ENCODE measurements at places on chromosomes 7 and 10.

GRCh38 chr10:108064746-108065260 lies 900.3 kb upstream of the SORCS1 start:
- no peak for DNase-seq

- no peak for DNase-seq
Observed at GRCh38 chr7:146831875-146832274, 715.3 kb downstream of the CNTNAP2 start.

- DNase-seq: no peak
Observed at GRCh38 chr10:125344573-125345171, 184.3 kb upstream of the CTBP2 start.

DNA sequence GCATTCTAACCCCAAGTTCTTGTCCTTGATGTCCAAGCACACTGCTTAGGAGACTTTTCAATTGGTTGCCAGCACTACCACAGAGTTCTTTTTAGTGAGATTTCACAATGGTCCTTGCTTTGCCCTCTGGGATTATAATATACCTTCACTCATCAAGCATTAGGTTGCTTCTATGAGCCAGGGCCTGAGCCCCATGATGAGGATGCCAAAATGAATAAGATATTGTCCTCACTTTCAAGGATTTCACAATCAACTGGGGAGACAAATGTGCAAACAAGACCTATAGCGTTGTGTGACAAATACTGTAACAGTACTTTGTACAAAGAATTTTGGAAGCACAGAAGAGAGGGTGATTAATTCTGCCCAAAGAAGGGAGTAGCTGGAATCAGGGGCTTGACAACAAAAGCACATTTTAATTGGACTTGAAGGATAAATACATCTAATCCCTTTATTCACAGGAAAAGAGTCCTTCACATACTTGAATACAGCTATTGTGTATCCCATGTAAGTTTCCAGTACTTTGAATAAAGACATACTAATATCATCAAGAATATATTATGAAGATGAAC lies 263.6 kb upstream of the LRRN3 start:
- no peak for DNase-seq

GRCh38 chr10:55330486-55330885 lies 529.5 kb upstream of the PCDH15 start:
- DNase-seq: no peak

DNA sequence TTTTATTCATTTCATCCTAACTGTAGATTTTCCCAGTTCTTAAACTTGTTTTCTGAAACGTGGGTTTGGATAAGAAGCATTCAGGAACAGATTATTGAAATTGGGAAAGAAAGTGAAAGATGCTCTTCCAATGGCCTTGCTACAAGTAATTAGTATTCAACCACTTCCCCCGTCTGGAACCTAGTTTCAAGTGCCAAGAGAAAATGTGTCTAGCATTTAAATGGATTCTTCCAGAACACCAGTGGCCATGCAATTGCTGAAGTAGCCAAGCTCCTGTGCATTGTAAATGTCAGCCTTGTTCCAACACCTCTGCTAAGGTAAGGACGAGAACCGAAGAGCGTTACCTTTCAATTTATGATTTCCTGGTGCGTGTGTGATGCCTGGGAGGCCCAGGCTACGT lies 68.2 kb downstream of the PFKFB3 start:
- no peak for DNase-seq

DNA sequence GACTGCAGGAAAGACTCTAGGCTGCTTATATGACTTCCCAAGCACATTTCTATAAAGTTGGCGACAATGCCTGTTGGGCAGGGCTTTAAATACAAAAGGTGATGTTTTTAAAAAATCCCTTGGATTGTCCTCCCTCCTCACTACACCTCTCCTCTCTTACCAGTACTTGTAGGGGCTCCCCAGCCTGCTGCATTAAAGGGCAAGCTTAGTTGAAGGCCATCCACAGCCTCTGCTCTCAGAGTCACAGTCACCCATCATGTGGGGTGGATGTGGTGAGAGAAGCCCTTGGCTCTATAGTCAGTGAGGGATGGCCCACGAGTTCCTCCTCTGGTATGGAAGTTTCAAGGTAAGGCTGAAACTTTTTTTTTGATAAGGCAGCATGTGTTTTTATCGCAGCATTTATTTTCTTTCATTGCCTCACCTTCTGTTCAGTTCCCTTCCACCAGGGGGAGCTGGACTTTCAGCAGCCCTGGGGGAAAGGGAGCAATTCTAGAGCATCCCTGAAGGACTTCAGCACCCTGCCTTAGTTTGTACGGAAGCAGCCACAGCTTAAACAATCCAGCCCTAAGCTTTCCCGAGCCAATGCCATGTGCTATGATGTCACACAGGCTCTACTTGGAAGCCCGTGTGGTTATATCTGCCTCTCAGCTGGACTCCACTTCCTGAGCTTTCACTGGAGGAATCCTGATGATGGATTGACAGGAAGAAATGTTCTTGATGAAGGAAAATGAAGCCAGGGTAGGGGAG lies 131.9 kb downstream of the CALCR start:
- DNase-seq: no peak

GRCh38 chr7:153408360-153409335 lies 643.5 kb upstream of the DPP6 start:
- DNase-seq: no peak

- no peak for DNase-seq
Observed at GRCh38 chr7:1046722-1047679, 2.7 kb downstream of the GPR146 start.

DNA sequence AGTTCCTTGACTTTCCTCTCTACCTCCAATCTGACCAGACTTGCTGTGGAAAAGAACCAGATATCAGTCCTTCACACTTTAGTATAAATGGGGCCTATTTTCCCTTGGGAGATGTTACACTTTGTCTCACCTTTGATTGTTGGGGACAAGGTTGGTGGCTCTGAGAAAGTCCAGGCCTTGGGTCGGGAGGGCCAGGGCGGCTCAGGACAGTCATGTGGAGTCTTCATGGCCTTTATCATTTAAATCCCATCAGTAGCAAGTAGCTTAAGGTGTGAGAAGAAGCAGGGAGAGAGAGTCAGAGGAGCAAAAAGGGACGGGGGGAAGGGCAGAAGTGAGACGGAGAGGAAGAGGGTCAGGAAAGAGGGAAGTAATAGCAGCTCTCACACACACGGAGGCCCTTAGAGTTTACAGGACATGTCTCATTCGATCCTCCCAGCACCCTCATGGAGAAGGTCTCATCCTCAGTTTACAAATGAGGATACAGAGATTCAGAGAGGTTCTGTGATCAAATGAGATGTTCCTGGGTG lies 40.5 kb downstream of the TBATA start:
- DNase-seq: no peak

GRCh38 chr7:90251304-90251635 lies 6.3 kb downstream of the CFAP69 start:
- no peak for DNase-seq

- no peak for DNase-seq
Observed at GRCh38 chr10:124693801-124694416, 50.3 kb downstream of the FAM53B start.

- no peak for DNase-seq
Observed at GRCh38 chr7:90173127-90173844, 19.0 kb downstream of the STEAP1 start.

- no peak for DNase-seq
Observed at GRCh38 chr10:123134343-123134914, 1.3 kb upstream of the HMX3 start.

DNA sequence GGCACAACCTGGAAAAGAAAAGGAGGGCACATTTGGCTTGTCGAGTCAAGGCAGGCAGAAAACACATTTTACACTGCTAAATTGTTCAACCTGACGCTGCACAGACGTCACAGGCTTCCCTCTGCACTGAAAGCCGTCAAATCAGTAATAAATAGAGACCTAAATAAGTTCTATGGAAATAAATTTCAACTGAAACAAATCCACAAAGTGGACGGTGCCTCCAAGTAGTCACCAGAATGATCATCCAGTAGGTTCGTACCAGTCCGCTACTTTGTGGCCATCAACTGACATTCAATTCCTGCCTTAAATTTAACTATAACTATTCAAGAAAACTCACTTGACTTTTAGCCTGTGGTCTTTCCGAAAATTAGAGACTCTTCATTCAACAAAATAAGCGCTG lies 49.0 kb downstream of the NPVF start:
- DNase-seq: no peak

DNA sequence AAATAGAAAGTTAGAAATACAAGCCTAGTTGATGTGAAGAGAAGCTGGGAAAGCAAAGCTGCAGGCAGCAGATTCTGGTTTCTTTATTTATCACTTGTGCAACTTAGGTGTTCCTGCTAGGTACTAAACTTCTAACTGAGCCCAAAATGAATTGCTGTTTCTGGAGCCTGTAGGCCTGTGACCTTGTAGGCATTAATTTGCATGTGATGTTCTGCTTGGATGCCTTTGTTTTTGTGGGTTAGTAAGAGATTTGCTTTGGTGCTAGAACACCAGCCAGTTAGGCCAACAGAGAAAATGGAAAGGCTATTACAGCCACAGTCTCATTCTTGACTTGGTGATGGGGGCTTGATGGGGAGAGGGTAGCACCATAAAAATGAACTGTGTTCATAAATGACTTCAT lies 370.7 kb downstream of the PPP1R3A start:
- DNase-seq: no peak

GRCh38 chr7:94420328-94420727 lies 25.6 kb downstream of the COL1A2 start:
- no peak for DNase-seq

GRCh38 chr7:140317597-140317996 lies 80.7 kb downstream of the SLC37A3 start:
- DNase-seq: no peak

DNA sequence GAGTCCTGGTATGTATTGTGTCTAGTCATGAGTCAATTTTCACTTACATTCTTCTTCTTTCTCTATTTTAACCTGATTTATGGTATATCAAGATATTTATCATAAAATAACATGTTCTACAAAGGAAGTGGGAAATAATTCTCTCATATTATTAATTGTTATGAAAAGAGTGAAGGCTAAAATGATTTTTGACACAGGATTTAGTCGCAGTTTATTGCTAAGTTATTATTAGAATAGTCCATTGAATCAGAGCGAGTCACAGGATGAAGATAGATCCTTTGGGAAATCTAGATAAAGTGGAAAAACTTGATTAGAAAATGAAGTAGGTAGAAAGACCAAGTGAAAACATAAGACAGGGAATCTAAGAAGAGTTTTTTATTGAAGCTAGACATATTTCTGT lies 184.3 kb upstream of the DGKB start:
- no peak for DNase-seq

GRCh38 chr10:43194266-43194665 lies 56.0 kb downstream of the CSGALNACT2 start:
- no peak for DNase-seq

GRCh38 chr7:125492521-125492920 lies 562.9 kb upstream of the POT1 start:
- DNase-seq: no peak

DNA sequence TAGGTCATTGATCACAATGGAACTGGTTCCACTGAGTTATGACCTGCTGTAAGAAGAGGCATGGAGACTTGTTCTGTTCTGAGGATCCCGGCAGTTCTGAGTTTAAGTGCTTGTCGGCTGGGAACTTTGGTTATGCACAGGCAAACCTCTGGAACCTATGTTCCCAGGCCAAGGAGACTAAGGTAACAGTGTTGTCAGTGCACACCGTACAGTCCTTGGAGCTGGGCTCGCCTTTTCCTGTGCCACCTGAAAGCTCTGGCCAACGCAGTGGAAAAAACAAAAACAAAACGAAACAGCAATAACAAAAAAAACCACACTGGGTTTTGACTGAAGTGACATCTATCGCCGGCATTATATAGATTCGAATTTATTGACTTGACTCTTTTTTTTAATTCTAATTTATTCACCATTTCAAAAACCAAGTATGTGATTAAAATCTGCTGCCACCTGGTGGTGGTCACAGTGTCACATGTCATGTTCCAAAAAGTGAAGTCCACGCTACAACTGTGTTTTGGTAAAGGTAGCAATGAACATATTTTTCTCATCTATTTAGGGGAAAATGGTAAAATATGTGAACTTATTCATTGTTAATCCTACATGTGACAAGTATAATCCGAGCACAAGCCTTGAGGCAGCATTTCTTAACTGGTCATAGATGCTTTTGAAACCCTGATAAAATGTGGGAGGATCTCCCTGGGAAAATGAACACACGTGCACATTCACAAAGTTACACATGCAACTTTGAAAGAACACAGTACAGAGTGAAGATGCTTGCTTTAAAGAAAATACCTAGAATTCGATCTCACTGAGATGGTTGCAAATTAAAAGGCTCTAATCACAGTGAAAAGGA lies 113.8 kb upstream of the PPP2R2D start:
- DNase-seq: no peak

DNA sequence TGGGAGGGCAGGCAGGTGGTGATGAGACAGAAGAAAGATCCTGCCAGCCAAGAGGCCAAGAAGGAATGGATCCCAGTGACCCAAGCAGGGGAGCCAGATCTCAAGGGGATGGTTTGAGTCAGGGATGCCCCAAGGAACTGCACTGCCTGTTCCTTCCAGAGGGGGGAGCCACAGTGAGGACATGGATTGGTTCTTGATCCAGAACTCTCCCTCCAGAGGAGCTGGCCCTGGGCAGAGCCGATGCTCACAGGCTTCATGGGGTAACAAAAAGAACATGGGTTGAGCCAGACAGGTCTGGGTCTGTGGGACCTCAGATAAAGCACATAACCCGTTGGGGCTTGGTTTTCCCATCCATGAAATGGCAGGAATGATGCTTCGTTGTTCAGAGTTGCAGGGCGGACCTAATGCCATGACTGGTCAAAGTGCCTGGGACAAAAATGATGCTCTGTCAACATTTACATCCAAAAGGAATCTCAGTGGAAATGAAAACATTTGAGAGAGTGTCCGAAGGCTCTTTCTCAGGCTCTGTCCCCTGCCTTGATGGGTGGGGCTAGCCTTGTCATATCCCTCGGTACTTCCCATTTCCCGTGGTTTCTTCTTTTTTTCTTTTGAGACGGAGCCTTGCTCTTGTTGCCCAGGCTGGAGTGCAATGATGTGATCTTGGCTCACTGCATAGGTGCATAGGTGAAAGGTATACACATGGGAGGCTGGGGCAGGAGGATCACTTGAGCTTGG lies 4.7 kb upstream of the DENND2A start:
- no peak for DNase-seq

DNA sequence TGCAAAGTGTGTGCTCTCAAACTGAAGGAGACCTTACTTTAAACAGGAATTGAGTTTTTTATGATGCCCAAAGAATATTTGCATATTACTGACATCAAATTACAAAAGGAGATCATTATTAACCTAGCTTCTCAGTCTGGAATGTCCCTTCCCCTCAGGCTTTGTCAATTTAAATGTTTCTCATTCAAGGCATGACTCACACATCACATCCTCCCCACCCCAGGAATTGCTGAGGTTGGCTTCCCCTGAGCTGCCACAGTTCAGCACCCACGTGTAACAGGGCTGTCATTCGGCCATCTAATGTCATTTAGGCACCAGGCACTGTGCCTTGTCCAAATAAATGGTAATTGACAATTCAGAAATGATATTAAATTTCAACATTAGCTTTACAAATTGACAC lies 305.9 kb upstream of the MGMT start:
- DNase-seq: no peak

- DNase-seq: no peak
Observed at GRCh38 chr10:80500572-80501380, 36.9 kb upstream of the SH2D4B start.

- DNase-seq: no peak
Observed at GRCh38 chr10:44982496-44982895, 3.9 kb upstream of the DEPP1 start.
